ENCODE measurements at places on chromosomes 2 and 18. TPM values are rescaled to one million over a fixed set of nuclear protein-coding genes. Genes with fewer than 3 reads are reported as not detected.
A peak's percentile ranks its signal among the peaks of the same experiment; 100 is the strongest.

DNA sequence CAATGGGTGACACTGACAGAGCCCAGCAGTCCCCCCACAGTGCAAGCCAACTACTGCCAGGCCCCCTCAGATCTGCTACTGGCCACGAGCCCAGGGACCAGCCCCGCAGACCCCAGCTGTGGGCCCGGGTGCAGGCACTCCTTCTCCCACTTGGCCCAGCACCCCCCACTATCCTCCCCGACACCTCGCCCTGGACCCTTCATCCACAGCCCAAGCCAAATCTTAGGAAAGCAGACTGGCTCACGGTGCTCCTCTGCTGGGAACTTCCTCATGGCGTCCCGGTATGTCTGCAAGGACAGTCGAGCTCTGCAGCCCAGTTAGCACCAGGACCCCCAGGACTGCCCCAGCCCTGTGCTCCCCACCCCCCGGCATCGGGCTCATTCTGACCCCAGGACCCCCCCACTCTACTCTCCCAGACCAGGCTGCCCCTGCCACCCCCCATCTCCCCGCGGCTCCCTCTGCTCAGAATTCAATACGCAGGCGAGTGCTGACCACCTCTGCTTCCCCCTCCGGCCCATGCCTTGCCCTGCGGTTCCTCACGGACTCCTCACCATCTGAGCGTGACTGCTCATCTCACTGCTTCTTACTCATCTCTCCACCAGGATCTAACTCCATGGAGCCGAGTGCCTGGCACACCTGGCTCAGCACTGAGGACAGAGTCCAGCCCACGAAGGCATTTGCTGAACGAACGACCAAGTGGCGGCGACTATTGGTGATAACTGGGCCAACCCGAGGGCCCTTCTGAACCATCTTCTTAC lies 85.7 kb downstream of the PXDN start:
- H3K27me3 ChIP-seq, result no peaks in the 10 kb centered on the region
- no peak for DNase-seq
- peak overlapping the region; percentile 79 for H3K27ac ChIP-seq
- peaks cover 19% of the 10 kb centered on the region for H3K36me3 ChIP-seq
- H3K4me3 ChIP-seq, result no peak overlapping the region

- H3K4me1 ChIP-seq, result peaks cover 3% of the 10 kb centered on the region
- H3K27me3 ChIP-seq, result no peaks in the 10 kb centered on the region
- DNase-seq, result no peak
- H3K27ac ChIP-seq, result no peak overlapping the region
- no peak overlapping the region for H3K4me3 ChIP-seq
- no peaks in the 10 kb centered on the region for H3K36me3 ChIP-seq
Measured at GRCh38 chr18:2168022-2168421, 403.3 kb downstream of the METTL4 start.

DNA sequence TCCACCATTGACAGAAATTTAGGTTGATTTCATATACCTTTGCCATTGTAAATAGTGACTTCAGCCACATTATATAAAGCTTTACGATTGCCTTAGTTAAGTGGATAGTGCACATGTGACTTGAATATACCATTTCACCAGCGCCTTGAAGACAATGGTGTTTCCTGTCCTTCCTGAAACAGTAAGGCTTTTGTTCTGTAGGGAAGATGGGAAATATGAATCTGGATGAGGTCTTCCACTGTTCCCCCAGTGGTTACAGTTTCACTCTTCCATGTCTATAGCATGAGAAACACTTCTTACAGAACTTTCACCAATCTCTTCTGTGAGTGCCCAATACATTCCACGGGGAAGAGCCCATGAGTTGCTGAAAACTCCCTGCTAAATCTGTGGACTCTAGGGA lies 240.5 kb downstream of the TRIB2 start:
- no peak overlapping the region for H3K4me3 ChIP-seq
- H3K27ac ChIP-seq, result peak overlapping the region; percentile 9
- no peak for DNase-seq
- H3K4me1 ChIP-seq, result peaks cover 12% of the 10 kb centered on the region
- no peaks in the 10 kb centered on the region for H3K27me3 ChIP-seq

CWC22 gene
- total RNA-seq, result 27.6 TPM

DNA sequence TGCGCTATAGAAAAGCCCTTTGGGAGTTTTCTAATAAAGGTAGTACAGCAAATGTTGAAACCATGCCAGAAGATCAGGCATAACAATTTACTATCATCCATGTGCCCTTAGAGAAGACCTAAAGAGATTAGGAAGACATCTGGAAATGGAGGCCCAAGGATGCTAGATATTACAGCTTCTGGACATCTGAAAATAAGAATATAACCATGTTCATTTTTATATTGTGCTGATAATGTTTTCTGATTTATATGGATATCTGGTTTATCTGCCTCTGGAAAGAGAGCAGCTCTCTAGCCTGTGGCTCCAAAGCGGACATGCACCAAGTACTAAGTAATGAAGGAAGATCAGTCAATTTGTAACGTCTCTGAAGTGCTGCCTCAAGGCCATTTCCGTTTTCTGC lies 478.0 kb upstream of the DDX18 start:
- no peaks in the 10 kb centered on the region for H3K27me3 ChIP-seq
- H3K4me3 ChIP-seq, result no peak overlapping the region
- no peaks in the 10 kb centered on the region for H3K4me1 ChIP-seq
- no peak for DNase-seq

CACNB4 gene
- total RNA-seq, result 6.0 TPM

GPR55 gene
- not detected for total RNA-seq

DNA sequence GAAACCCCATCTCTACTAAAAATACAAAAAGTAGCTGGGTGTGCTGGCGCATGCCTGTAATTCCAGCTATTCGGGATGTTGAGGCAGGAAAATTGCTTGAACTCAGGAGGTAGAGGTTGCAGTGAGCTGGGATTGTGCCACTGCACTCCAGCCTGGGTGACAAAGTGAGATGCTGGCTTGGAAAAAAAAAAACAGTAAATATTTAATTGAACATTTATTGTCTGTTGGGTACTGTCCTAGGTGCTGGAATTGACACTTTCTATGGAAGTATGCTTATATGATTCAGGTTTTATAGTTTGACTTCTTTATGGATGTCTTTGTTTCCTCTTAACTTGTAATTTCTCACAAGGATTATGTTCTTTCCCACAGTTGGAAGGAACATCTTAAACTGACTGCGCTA lies 633.1 kb upstream of the SETBP1 start:
- no peak overlapping the region for H3K27ac ChIP-seq
- H3K4me3 ChIP-seq, result no peak overlapping the region

SERPINB12 gene
- total RNA-seq, result not detected

GPR155 gene
- total RNA-seq, result 1.7 TPM

- peaks cover 6% of the 10 kb centered on the region for H3K4me1 ChIP-seq
- H3K4me3 ChIP-seq, result no peak overlapping the region
- H3K36me3 ChIP-seq, result peaks cover 3% of the 10 kb centered on the region
- no peak for DNase-seq
Measured at GRCh38 chr2:160352500-160352899, 141.1 kb downstream of the RBMS1 start.

DNA sequence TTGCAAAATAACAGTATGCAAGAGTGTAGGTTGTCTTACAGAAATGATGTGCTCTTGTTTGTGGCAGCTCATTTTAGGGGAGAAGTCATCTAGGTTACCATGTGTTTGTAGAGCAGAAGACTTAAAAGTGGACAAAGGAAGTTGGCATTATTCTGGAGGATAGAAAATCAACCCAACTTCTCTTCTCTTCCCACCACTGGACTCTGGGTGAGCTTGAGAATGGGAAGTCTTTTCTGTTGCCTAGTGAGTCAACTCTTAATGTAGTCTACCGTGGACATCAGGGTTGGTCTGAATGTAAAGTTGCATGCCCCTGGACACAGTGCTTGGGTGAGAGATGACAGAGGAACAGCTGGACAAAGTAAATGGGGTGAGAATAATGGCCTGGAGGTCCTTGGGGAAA lies 98.3 kb downstream of the FMNL2 start:
- H3K27ac ChIP-seq, result no peak overlapping the region
- no peaks in the 10 kb centered on the region for H3K27me3 ChIP-seq
- H3K4me3 ChIP-seq, result no peak overlapping the region
- no peaks in the 10 kb centered on the region for H3K36me3 ChIP-seq
- no peak for DNase-seq
- peaks cover 84% of the 10 kb centered on the region for H3K4me1 ChIP-seq

DNA sequence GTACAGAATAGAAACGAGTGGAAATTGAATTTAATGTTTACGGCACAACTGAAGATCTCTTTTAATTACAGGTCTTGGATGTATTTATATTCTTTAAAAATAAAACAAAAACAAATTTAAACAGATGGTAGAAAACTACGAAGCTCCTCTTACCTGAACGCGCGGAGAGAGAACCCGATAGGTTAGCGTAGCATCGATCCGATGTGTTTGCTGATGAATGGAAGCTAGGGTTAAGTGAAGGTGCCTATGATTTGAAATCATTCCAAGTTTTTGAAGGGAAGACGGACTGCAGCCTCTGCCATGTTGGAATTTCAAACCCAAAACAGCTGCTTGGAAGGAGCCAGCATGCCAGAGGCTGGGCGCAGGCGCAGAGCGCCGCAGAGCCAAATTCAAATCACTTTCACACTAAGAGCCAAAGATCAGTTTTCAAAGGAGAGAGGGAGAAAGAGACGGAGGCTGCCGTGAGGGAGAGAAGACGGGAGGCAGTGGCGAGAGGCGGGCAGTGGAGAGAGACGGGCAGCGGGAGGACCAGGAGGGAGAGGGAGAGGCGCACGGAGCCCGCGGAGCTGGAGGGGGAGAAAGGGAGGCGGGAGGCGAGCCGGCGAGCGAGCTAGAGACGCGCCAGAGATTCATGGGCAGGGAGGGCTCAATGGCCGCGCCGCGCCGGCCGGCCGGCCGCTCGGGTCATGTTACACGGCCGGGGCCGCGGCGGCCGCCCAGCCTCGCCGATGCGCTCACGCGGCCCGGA lies at the start of gene FIGN:
Gene FIGN, minus strand, starts transcription at position 324 of the 748 bp plus-strand sequence. CDS start 1,081 bp downstream, outside the sequence.
- no peaks in the 10 kb centered on the region for H3K36me3 ChIP-seq
- peaks cover 46% of the 10 kb centered on the region for H3K4me1 ChIP-seq
- peak within 1 kb of the TSS; percentile 98 for H3K27ac ChIP-seq

DNA sequence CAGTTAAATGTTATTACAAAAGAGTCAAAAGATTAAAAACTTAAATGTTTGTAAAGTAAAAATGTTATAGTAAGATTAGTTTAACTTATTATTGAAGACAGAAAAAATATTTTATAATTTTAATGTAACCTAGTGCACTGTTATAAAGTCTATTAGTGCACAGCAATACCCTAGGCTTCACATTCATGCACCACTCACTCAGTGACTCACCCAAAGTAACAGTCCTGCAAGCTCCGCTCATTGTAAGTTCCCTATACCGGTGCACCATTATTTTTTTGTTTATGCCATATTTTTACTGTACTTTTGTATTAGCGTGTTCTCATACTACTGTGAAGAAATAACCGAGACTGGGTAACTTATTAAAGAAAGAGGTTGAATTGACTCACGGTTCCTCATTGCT lies 759.7 kb upstream of the CDH7 start:
- no peak for DNase-seq
- H3K4me3 ChIP-seq, result no peak overlapping the region

GRCh38 chr2:211187602-211188001 lies 631.2 kb downstream of the CPS1 start:
- H3K4me1 ChIP-seq, result no peaks in the 10 kb centered on the region
- H3K27ac ChIP-seq, result no peak overlapping the region
- DNase-seq, result no peak
- H3K36me3 ChIP-seq, result no peaks in the 10 kb centered on the region
- H3K27me3 ChIP-seq, result no peaks in the 10 kb centered on the region

GRCh38 chr18:44232500-44232899 lies 448.2 kb upstream of the SETBP1 start:
- H3K36me3 ChIP-seq, result no peaks in the 10 kb centered on the region
- H3K4me1 ChIP-seq, result no peaks in the 10 kb centered on the region
- H3K27ac ChIP-seq, result no peak overlapping the region

TRIM43 gene
- not detected for total RNA-seq

GRCh38 chr2:123864416-123864815 lies 160.7 kb upstream of the CNTNAP5 start:
- peaks cover 6% of the 10 kb centered on the region for H3K4me1 ChIP-seq
- H3K27ac ChIP-seq, result no peak overlapping the region
- peaks cover 5% of the 10 kb centered on the region for H3K36me3 ChIP-seq
- H3K4me3 ChIP-seq, result no peak overlapping the region
- no peak for DNase-seq

DNA sequence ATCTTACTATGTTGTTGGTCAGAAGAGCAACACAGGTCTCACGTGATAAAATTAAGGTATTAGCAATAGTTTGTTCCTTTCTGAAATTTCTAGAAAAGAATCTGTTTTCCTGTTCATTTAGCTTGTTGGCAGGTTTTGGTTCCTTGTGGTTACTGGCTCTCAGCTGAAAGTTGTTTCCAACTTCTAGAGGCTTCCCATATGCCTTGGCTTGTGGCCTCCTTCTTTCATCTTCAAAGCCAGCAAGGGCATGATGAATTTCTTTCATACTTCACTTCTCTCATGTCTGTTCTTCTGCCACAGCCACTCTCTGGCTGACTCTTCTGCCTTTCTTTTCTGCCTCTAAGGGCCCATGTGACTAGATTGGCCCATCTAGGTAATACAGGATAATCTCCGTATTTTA lies 193.7 kb downstream of the TRIB2 start:
- no peak overlapping the region for H3K4me3 ChIP-seq
- H3K27me3 ChIP-seq, result no peaks in the 10 kb centered on the region
- H3K4me1 ChIP-seq, result no peaks in the 10 kb centered on the region
- DNase-seq, result no peak
- H3K27ac ChIP-seq, result no peak overlapping the region

DNA sequence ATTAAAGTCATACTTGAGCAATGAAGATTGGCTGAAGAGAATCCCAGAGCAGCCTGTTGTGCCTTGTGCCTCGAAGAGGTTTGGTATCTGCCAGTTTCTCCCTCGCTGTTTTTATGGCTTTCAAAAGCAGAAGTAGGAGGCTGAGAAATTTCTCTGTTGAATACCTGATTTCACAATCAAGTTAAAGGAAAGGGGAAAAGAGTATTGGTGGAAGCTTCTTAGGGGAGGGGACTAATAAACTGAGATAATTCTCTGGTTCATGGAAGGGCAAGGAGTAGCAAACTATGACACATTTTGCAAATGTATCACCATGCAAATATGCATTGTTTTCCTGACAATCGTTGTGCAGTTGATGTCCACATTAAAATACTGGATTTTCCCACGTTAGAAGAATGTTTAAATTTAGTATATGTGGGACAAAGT lies at the start of gene IL1B:
Gene IL1B, minus strand, starts transcription at position 85 of the 423 bp plus-strand sequence. CDS start 550 bp downstream, outside the sequence.
- peaks cover 5% of the 10 kb centered on the region for H3K4me1 ChIP-seq
- peaks cover 27% of the 10 kb centered on the region for H3K27me3 ChIP-seq
- no peak for DNase-seq
- H3K36me3 ChIP-seq, result no peaks in the 10 kb centered on the region
- H3K4me3 ChIP-seq, result no peak within 1 kb of the TSS

DNA sequence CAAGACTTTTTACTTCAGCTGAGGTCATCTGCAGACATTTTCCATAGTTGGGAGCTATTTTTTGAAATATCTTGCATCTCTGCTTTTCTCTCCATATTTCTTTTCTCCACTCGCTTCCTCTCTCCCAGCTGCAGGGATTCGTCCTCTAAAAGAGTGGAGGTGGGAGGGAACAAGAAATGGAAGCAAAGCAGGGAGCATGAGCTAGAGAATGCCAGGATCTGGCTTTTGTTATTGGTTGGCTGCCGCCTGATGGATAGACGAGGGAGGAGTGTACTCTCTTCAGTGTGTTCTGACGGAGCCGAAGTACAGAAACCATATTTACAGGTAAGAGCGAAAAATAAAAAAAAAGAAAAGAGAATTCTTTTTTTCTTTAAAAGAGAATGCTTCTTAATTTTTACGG lies at the start of gene CSRNP3:
Gene CSRNP3, plus strand, starts transcription at position 282 of the 400 bp plus-strand sequence. CDS start 125,368 bp downstream, outside the sequence.
- H3K4me1 ChIP-seq, result peaks cover 39% of the 10 kb centered on the region
- peak within 1 kb of the TSS; percentile 90 for H3K4me3 ChIP-seq
- no peak within 1 kb of the TSS for H3K27ac ChIP-seq

C2orf66 gene
- total RNA-seq, result 0.23 TPM

Measured in neural crest cell (in vitro differentiated cells).